ENCODE measurements at places on chromosomes 12 and 14.

- DNase-seq = no peak
These were observed 710.5 kb downstream of the NOVA1 start for GRCh38 chr14:25887251-25887878.

- no peak for DNase-seq
These were observed 690.7 kb upstream of the TBX3 start for GRCh38 chr12:115374480-115375185.

- no peak for DNase-seq
These were observed 177.9 kb downstream of the PHLDA1 start for GRCh38 chr12:75853626-75854025.

GRCh38 chr12:727321-727720, 25.1 kb upstream of the WNK1 start:
- DNase-seq = peak; percentile 23

- no peak for DNase-seq
These were observed 146.4 kb downstream of the FOXN3 start for GRCh38 chr14:89270439-89271227.

GRCh38 chr12:94260017-94260416, 111.6 kb downstream of the PLXNC1 start:
- DNase-seq = no peak

GRCh38 chr14:90551070-90551704, 154.4 kb downstream of the CALM1 start:
- DNase-seq = peak; percentile 33

- DNase-seq = no peak
These were observed 13.0 kb downstream of the WASHC4 start for GRCh38 chr12:105120551-105120950.

GRCh38 chr12:55073043-55074022, 52.9 kb upstream of the OR9K2 start:
- DNase-seq = peak; percentile 69

DNA sequence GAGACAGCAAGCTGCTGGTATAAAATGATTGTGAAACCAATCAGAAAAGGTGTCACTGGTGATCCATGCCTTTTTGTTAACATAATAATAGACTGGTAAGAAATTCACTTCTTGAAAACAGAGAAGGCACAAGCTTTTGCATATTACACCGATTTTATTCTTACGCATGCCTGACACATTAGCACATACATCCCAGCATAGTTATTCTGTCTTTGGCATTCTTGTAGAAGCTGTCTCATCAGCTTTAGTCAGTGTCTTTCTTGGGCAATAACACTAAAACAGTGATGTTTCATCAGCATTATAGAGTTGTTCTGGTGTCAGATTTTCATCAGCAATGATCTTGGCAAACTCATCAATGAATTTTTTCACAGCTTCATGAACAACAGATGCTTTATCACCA, 283.4 kb upstream of the TMTC1 start:
- peak; percentile 13 for DNase-seq

DNA sequence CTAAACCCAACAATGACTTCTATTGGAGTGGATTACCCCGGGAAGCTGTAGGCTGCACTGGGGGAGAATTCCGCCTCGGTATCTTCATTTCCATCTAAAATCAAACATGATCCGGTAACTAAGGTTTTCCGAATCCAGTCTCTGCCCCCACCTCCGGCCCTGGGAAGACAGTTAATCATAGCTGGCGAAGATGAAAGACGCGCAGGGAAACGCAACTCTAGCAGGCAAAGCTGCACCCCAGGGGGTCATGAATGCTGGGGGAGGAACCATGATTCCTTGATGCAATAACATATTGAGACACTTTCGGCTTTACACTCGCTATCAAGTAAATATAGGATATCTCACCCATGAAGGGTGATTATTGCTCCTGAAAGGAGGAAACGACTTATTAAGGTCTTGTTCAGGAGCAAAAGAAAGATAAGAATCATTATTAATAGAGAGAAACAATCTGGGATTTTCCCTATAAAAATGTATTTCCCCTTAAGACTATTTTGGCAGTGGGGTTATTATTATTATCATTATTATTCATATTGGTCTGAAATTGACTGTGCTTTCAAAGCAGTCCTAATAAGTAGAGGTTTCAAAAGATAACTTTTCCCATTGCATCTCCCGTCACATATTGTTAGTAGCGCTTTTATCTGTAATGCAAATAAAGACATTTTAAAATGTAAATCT, 614.9 kb downstream of the VRK1 start:
- no peak for DNase-seq

- no peak for DNase-seq
These were observed 51.1 kb downstream of the SLC38A1 start for GRCh38 chr12:46217541-46218321.
